Coronary artery (tissue), 2 donors: ENCODE measurements at places on chromosomes 1 and 21.
A peak's percentile ranks its signal among the peaks of the same experiment; 100 is the strongest.

- no peak for DNase-seq
Measured at GRCh38 chr21:33286600-33287456, 20.7 kb downstream of the IL10RB start.

DNA sequence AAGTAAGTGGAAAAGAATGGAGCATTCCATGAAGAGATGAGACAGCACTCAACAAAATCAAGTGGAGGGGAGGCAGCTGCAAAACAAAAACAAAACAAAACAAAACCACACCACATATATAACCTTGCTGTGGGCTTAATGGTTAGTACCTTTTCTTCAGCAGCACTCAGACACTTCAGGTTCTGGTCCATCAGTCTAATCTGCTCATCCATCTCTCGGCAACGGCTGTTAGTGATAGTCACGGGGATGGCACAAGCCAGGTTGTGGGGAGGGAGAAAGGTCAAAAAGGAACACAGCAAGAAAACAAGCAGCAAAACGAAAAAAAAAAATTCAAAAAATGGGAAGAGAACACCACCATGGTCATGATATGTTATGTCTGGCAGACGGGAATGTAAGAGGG, 17.0 kb upstream of the NUP210L start:
- DNase-seq = no peak

DNA sequence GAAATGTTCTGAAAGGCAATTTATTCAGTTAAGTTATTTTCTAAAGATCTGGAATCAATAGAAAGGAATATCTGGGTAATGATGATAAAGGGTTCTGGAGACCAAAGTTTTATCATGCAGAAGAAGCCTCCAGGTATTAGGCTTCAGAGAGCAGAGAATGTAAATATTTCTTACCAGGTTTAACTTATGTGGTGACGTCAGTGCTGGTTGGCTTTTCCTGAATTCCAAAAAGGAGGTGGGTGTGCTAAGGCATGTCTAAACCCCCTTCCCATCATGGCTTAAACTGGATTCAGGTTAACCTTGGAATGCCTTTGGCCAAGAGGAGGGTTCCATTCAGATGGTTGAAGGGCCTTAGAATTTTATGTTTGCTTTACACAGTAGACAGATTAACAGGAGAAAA, 829.9 kb downstream of the NCAM2 start:
- DNase-seq = no peak

GRCh38 chr1:184101571-184101970, 50.0 kb downstream of the TSEN15 start:
- no peak for DNase-seq

DNA sequence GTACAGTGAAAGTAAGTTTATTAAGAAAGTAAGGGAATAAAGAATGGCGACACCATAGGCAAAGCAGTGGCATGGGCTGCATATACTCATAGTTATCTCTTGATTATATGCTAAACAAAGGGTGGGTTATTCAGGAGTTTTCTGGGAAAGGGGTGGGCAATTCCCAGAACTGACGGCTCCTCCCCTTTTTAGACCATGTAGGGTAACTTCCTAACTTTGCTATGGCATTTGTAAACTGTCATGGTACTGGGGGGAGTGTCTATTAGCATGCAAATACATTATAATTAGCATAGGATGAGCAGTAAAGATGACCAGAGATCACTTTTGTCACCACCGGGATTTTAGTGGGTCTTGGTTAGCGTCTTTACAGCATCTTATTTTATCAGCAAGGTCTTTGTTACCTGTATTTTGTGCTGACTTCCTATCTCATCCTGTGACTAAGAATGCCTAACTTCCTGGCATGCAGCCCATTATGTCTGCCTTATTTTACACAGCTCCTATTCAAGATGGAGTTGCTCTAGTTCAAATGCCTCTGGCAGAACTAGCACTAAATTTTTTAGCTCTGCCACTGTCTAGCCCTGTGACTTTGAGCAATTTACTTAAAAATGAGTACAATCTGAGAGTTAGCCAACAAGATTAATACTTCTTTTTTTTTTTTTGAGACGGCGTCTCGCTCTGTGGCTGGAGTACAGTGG, 110.3 kb upstream of the PALMD start:
- DNase-seq = no peak

- DNase-seq = no peak
Measured at GRCh38 chr1:42168763-42169162, 4.2 kb upstream of the GUCA2A start.

DNA sequence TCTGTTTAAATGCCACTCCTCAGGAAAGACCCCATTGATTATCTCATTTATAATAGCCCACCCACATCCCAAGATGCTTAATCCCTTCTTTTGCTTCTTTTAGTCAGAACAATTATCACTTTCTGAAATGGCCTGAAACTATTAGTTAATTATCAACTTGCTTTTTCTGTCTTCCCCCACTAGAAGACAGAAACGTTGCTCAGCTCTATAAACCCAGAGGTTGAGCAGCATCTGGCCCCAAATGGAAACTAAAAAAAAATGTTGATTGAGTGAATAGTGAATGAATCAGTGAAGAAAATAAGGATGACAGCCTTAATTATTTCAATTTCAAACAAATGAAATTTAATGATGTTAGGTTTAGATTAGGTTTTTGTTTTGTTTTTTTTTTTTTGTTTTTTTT, 38.2 kb upstream of the PIGC start:
- no peak for DNase-seq

DNA sequence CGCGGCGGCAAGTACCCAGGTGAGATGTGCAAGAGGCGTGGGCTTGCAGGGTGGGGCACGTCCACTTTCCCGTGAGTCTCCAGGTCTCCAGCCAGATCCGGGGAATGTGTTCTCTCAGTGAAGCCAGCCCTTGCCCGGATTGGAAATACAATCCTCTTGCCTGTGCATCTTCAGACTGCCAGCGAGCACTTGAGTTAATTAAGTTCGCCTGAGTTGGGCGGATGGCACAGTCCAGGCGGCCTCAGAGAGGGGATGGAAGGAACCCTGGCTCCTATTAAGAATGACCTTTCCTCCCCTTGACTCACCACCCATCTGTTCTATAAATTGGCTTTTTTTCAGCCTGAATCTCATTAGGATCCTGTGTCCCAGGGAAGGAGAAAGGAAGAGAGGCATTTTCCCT, 33.3 kb upstream of the CNTN2 start:
- no peak for DNase-seq

GRCh38 chr1:115543247-115543646, 98.5 kb upstream of the VANGL1 start:
- no peak for DNase-seq

GRCh38 chr1:160071289-160071688, 1.3 kb upstream of the KCNJ10 start:
- no peak for DNase-seq

DNA sequence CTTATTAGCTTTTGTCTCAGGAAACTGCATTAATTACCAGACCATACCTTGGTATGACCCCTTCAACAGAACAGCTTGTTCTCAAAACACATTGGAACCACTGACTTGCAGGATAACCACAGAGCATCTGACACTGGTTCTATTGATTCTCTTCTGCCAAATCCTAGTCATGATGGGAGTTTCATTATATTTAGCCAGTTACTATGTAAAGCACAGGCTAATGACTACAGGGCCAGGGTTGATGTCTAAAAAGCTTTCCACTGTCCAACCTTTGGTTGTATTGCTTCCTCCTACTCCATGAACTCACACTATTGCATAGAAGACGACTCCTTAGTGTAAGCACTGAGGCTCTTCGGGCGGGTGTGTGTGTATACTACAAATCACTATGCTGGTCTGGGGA, 3.8 kb downstream of the STMN1 start:
- DNase-seq = no peak

GRCh38 chr21:28444111-28444510, 548.6 kb downstream of the LTN1 start:
- no peak for DNase-seq

GRCh38 chr1:39919545-39919944, 17.8 kb upstream of the MYCL start:
- DNase-seq = no peak

- no peak for DNase-seq
Measured at GRCh38 chr1:14263671-14264070, 334.8 kb upstream of the KAZN start.

DNA sequence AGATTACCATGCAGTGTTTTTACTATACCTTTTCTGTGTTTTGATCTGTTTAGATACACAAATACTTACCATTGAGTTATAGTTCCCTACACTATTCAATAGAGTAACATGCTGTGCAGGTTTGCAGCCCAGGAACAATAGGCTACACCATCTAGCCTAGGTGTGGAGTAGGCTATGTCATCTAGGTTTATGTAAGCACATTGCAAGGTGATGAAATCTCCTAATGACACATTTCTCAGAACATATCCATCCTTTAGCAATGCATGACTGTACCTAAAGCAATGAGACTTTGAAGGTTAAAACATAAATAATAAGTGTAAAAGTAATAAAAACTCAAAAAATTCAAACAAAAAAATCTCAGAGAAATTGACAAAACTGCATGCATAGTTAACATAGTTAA, 358.6 kb downstream of the USH2A start:
- DNase-seq = no peak

DNA sequence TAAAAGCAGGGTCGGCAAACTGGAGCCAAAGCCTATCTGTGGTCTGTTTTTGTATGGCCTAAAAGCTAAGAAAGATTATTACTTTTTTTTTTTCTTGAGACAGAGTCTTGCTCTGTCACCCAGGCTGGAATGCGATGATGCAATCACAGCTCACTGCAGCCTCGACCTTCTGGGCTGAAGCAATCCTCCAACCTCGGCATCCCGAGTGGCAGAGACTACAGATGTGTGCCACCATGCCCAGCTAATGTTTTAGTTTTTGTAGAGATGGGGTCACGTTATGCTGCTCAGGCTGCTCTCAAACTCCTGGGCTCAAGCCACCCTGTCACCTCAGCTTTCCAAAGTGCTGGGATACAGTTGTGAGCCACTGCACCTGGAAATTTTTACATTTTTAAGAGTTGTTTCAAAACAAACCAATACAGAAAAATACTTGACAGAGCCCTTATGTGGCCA, 6.5 kb upstream of the GLRX2 start:
- DNase-seq = peak; percentile 81

GRCh38 chr1:201653233-201653632, 114.3 kb downstream of the NAV1 start:
- no peak for DNase-seq

DNA sequence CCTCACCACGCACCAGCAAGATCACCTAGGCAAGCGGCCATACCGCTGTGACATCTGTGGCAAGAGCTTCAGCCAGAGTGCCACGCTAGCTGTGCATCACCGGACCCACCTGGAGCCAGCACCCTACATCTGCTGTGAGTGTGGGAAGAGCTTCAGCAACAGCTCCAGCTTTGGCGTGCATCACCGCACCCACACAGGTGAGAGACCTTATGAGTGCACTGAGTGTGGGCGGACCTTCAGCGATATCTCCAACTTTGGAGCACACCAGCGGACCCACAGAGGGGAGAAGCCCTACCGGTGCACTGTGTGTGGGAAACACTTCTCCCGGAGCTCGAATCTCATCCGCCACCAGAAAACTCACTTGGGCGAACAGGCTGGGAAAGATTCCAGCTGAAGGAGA, 5.0 kb downstream of the ZNF691 start:
- DNase-seq = no peak

- DNase-seq = no peak
Measured at GRCh38 chr1:184705271-184705670, 49.4 kb downstream of the EDEM3 start.

GRCh38 chr1:162030759-162031280, 7.2 kb upstream of the OLFML2B start:
- DNase-seq = no peak

GRCh38 chr1:200372095-200372884, 37.5 kb downstream of the ZNF281 start:
- no peak for DNase-seq

GRCh38 chr1:179586107-179586823, 5.4 kb upstream of the TDRD5 start:
- no peak for DNase-seq

DNA sequence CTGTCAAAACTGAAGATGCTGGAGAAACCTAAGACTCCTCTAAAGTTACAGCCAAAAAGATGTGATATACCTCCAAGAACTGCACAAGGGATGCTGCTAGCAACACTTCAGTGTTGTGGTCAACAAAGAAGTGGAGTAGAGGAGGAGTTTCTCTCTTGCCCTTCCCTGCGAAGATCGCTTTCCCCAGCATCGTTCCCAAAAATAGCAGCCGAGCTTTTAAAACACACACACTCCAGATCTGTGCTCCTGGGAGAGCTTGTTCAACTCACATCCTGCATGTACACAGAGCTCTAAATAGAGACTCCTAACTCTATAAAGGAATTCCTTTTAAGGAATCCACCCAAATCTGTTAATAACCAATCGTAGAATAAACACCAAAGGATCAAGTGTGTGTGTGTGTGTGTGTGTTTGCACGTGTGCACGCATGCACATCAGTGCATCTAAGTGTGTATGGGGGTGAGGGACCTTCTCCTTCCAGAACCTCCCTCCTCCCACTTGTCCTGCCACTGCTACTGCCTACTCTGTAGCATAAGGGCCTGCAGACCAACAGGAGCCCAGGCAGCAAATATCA, 58.5 kb downstream of the PSMG1 start:
- no peak for DNase-seq

- DNase-seq = no peak
Measured at GRCh38 chr1:78869136-78869535, 137.4 kb downstream of the ADGRL4 start.

GRCh38 chr1:19187852-19188251, 22.2 kb downstream of the UBR4 start:
- DNase-seq = no peak

DNA sequence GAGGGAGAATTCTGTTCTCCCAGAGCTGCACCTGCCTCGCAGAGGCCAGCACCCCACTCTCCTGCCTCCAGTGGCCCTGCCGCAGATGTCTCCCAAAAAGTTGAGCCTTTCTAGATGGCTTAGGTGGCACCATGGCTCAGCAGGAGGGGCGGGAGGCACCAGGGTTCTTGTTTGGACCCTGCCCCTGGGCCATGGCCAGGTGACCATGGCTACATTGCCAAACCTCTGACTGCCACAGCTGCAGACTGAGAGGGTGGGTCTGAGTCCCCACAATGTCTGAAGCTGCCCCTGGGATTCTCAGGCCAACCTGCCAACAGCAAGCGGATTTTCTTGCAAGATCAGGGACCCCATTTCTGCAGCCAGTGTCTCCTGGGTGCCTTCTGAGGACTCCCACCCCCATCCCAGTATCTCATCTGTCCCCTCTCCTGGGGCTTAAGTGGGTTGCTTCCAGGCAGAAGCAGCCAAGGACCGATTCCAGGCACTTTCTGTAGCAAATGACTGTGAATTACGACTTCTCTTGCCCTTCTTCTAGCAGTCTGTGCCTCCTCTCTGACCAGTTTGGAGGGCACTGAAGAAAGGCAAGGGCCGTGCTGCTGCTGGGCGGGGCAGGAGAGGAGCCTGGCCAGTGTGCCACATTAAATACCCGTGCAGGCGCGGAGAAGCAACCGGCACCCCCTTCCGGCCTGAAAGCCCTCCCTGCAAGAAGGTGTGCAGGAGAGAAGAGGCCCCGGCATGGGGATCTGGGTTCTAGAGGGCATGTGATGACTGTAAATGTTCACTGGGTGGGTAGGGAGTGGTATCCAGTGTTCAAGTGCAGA, 22.5 kb downstream of the SESN2 start:
- no peak for DNase-seq

GRCh38 chr1:108533351-108534083, 26.4 kb upstream of the EEIG2 start:
- no peak for DNase-seq
